ENCODE measurements at places on chromosomes 16 and 17.

DNA sequence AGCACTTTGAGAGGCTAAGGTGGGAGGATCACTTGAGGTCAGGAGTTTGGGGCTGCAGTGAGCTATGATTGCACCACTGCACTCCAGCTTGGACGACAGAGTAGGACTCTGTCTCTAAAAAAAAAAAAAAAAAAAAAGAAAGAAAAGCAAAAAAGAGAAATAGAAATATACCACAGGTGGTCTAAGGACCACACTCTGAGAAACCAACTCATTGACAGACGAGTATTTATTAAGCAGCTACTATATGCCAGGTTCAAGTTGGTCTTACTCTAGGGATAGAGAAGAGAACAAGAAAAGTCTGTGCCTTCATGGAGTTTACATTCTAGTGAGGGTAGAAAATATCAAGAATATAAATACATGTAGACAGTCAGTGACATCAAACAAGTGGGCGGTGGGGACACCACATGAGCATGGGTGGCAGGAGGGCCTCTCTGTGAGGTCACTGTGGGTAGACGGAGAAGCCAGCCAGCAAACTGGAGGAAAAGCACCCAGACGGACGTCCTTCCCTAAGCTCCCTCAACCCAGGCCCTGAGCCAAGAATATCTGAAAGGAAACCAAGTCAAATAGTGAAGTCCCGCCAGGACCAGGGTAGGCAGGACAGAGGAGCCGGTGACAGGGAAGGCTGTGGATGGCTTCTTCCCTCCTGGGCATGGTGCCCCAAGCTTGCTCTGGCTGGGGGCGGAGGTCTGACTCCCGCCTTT is 4.7 kb downstream of the CDIPT start:
- no peak for DNase-seq

DNA sequence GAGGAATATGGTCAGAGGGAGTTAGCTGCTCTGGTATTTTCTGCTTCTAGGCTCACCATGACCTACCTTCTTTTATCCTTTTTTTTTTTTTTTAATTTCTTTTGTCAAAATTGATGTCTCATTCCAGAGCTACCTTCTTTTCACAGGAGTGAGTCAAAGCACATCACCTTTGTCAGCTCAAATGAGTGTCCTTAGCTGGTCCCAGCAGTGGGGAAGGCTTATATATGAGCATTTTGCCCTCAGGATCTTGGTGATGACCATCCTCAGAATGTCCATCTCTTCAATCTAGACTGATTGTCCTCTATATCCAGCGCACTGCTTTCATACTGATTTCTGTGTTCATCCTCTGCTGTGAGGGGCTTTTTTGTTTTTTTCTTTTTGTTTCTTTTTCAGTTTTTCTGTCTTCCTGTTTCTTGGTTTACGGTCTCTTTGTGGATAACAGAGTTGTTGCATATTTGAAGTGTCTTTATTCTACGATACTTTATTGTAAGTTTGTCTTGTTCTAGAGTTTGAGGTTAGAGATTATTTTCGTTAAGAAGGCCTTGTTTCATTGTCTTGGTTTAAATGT is 24.9 kb downstream of the CBFB start:
- no peak for DNase-seq

DNA sequence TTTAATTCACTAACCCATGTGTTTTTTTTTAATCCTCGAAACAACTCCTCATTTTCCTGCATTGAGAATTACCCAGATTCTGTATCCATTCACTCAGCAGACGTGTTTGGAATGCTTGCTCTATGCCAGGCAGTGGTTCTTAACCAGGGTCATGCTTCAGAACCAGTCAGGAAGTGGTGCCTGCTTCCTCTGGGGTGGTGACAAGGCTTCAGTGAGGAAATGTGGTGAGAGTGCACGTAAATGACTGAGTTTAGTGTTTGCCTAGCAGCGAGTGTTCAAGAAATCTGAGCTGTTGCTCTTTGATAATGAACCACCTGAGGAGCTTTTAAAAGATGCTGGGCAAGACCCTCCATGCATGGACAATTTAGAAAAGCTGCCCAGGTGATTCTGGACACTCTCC is 9.9 kb downstream of the ZFP90 start:
- DNase-seq = no peak

GRCh38 chr17:42920106-42920900 is 19.7 kb downstream of the G6PC1 start:
- no peak for DNase-seq

GRCh38 chr17:76014100-76014924 is 12.8 kb downstream of the EVPL start:
- peak; percentile 69 for DNase-seq

DNA sequence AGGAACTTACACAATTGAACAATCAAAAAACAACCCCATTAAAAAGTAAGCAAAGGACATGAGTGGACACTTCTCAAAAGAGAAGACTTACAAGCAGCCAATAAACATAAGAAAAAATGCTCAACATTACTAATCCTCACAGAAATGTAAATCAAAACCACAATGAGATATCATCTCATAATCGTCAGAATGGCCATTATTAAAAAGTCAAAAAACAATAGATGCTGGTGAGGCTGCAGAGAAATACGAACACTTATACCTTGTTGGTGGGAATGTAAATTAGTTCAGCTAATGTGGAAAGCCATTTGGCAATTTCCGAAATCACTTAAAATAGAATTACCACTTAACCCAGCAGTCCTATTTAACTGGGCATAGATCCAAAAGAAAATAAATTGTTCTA is 301.9 kb upstream of the KCNJ16 start:
- DNase-seq = peak; percentile 42

GRCh38 chr17:16129441-16130205 is 85.7 kb downstream of the NCOR1 start:
- no peak for DNase-seq

DNA sequence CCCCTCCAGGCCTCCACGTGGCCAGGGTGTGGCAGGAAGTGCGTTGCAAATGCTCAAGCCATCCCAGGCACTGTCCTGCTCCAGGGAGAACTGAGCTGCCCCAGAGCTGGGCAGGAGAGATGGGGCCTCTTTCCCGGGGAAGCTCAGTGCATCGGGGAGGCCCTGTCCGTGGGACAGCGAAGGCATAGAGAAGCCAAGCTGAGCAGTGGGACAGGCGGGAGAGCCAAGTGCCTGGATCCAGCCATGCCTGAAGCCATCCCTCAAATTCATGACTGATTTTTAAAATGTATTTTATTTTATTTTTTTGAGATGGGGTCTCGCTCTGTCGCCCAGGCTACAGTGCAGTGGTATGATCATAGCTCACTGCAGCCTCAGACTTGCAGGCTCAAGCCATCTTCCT is 25.4 kb upstream of the SSTR5 start:
- DNase-seq = no peak

DNA sequence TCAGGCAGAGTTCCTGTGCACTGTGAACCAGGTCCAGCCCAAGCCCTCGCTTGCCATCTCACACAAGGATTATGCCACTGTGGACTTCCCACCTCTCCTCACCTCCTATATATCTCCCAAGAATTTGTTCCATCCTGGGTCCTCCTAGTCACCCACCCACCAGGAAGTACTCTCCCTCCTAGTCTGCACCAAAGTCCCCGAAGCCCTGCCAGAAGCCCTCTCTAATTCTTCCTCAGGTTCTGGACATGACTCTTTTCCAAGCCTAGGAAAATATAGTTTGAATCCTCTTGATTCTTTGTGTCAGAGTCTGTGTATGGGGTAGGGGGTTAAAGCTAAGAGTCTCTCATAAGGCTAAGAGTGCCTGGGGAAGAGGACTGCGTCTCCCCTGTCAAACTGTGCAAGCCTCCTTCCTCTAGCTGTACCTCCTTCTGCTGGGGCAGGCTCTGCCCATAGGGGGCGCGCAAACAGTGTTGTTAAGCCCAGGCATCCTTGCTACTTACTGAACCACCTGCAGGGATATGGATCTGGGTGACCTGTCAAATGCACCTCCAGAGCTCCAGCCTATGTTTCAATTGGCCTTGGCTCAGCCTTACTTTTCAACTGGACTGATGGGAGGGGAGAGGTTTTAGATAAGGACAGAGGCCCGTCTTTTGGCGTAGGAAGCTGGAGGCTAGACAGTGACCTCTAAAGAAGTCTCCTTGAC is 16.6 kb upstream of the DLX4 start:
- DNase-seq = peak; percentile 70

GRCh38 chr16:12009462-12009861 is 32.9 kb downstream of the SNX29 start:
- no peak for DNase-seq

DNA sequence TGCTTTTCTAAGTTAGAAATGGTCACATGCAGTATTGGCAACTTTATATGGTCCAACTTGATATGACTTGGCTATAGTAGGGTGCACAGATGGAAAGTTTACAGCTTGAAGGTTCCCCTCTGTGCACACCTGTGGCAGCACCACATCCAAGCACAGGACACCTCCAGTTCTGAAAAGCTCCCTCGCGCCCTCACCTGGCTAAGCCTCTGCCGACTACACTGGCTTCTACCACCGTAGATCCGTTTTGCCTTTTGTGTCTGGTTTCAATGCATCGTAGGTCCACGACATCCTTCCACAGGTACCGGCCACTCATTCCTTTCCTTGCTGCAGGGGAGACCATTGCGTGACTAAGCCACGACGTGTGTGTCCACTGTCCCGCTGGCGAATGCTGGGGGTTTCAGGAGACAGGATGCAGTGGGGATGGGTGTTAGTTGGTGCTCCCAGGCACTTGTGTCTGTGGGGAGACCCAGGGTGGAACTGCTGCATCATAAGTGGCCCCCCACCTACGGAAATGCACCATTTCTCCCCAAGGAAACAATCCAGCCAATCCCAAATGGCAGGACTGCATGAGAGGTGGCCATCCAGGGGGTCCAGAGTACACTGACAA is 4.9 kb upstream of the RASD1 start:
- no peak for DNase-seq

- no peak for DNase-seq
Observed at GRCh38 chr17:40633871-40634270, 13.7 kb downstream of the SMARCE1 start.

DNA sequence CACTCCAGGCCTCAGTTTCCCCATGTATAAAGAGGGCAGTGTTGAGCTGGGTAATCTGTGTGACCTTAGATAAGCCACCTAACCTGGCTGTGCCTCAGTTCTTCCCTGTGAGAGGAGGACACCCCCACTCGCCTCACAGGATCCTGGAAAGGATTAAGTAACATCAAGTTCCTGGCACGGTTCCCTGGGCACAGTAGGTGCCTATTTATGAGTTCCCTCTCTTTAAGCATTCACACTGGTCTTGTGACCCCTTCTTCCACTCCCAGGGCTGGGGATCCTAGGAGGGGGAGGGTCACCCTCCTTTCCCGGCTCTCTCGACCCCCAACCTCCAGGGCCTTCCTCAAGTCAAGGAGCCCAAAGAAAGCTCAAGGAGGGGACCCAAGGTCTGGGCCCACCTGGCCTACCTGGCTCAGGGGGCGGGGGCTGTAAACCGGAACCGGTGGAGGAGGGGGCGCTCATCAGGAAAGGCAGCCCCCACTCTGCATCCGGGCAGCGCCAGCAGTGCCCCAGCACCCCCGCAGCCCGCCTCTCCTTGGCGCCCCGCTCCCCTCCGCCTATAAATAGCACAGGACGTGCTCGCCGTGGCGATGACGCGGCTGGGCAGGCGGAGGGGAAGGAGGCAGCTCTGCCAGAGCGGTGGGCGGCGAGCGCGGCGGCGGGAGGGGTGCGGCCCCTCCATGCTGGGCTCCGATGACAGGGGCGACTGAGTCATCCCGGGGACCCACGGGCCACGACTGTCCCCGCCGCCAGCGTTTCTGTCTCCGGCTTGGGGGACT is 9.4 kb downstream of the RPL19 start:
- DNase-seq = peak; percentile 80

GRCh38 chr16:68356249-68356918 is 45.6 kb downstream of the PRMT7 start:
- no peak for DNase-seq

DNA sequence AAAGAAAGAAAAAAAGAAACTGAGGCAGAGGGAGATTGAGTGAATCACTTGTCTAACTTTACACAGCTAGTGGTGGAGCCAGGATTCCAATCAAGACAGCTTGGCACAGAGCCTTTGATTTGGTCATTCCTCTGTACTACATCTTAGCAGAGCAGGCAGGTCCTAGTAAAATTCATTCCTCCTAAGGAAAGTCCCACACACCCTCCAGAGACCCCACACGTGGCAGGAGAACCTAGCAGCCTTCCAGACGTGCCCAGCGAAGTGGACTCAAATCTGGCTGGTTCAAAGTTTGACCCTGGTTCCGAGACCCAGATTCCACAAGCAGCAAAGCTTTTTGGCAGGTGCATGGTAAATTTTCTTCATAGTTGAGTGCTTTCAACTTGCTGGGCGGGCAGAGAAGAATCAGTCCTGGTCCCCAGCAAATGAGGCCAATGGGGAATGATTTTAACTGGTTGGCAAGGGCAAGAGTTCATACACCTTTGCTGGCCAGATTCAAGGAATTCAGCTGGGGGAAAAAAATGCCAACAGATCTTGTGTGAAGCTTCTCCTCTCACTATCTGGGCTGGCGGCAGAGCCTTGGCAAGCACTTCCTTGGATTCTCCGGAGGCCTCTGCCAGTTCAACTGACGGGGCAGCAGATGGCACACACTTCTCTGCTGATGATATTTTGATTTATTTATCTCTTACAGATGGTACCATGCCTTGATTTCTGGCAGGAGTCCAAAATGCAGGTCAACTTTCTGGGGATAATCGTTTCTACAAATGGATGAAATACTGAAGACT is 82.4 kb downstream of the GSG1L start:
- DNase-seq = no peak

DNA sequence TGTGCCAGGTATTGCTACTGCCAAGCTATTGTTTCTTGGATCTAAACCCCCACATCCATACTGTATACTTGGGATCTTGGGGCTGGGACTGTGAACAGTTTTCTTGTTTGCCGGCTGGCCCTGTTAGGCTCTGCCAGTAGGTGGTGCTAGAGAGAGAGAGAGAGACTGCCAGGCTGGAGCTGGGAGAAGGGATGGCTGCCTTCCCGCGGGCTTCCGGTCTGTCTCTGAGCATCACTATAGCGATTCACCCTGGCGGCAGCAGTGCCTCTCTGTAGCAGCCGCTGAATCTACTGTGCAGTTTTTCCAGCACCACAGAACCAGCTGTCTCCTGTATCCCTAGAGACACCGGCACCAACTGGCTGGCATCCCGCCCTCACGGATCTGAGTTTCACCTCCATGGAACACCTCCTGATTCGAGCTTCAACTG is 201.2 kb downstream of the UTP18 start:
- peak; percentile 62 for DNase-seq

GRCh38 chr17:78341559-78342448 is 18.1 kb downstream of the SOCS3 start:
- peak; percentile 85 for DNase-seq

Measured in EH (cell line).